Inflammatory macrophage treated with lipopolysaccharide for 4 hours (primary cell): ENCODE measurements at places on chromosomes 12 and 14.

GRCh38 chr14:62079038-62079437 lies 316.8 kb downstream of the SNAPC1 start:
- DNase-seq = no peak

GRCh38 chr14:62081012-62081612 lies 318.9 kb downstream of the SNAPC1 start:
- no peak for DNase-seq

DNA sequence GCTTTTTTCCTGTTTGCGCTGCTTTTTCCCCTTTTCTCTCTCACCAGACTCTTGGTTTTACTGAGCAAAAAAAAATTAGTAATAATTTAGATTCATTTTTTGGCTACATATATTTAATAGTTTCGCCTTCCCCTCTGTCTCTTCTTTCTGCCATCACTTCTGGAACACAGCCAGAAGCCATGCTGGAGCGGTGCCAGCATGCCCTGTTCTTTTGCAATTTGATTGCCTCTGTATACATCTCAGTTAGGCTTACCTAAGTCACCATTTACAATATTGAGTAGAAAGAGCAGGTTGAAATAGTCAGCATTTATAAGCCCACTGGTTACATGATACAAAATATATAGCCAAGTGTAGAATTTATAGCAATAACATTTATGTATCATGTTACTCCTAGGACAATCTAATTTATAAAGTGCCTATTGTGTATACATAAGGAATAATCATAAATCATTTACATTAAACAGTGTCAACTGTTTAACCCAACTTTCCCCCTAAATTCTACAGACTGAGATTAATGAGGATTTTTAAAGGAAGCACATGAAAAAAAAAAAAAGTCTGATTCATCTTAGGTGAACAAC lies 413.8 kb upstream of the SOX5 start:
- no peak for DNase-seq

- no peak for DNase-seq
These were observed 12.8 kb upstream of the YARS2 start for GRCh38 chr12:32768518-32768917.
